ENCODE measurements at places on chromosomes 5 and 9.

GRCh38 chr5:157476702-157477408 lies 16.8 kb downstream of the NIPAL4 start:
- no peak for DNase-seq

DNA sequence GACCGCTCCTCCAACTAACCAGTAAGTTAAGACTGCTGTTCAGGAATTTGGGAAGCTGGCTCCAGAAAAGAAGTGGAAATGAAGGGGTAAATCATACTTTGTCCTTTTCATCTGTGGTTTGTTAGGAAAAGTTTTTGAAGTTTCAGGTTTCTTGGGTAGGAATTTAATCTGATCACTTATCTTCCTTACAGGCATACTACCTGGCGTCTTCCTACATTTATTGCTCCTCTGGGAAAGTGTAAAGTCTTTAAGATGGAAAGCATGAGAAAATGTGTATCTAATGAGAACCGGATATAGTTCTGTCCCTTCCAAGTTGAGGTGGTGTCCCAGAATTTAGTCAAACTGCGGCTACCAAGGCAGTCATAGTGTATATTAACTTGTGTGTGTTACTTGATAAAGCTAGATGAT lies 1.3 kb downstream of the RASA1 start:
- DNase-seq = no peak

GRCh38 chr9:137397675-137398423 lies 25.1 kb downstream of the EXD3 start:
- DNase-seq = no peak

DNA sequence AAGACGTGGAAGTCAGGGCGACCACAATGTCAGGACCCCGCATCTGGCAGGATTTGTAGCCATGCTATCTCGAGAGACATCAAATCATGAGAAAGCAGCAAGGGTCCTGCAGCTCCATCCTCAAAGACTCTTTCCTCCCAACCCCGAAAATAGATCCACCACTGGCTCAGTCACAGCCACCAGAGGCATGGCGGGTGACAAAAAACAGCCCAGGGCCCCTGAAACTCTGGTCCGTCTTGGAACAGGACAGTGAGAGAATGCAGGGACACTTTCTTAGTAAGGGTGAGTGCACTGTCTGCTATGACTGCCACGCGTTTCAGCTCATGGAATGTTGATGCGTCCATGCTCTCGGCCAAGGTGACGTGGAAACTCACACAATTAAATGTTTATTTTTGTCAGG lies 220.9 kb downstream of the IRX2 start:
- no peak for DNase-seq

DNA sequence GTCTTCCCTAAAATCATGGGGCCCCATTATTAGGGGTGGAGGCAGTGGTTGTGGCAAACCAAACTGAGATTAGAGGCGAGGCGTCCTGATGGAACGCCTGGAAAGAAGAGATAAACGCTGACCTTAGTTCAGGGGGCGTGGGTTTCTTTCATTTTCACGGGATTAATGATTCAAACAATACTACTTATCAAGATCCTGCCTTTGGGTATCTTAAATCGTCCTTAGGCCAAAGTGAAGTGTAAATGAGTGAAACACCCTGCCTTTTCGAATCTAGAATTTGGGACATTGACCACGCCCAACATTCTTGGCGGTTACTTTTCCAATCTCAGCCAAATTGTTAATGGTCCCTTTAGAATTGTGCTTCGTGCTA lies 1.0 kb upstream of the UBTD2 start:
- no peak for DNase-seq

- DNase-seq = no peak
Observed at GRCh38 chr9:133523106-133523505, 1.7 kb downstream of the MYMK start.

DNA sequence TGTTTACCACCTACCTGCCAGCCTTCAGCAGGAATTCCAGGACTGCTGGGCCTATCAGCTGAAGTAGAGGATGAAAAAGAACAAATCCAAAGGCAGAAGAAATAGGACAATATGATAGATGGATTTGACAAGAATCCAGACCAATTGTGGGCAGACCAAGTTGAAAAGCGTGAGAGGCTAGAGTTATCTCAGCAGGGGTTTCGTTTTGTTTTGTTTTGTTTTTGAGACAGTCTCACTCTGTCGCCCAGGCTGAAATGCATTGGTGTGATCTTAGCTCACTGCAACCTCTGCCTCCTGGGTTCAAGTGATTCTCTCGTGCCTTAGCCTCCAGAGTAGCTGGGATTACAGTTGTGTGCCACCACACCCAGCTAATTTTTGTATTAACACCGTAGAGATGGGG lies 113.2 kb downstream of the PALM2AKAP2 start:
- no peak for DNase-seq

DNA sequence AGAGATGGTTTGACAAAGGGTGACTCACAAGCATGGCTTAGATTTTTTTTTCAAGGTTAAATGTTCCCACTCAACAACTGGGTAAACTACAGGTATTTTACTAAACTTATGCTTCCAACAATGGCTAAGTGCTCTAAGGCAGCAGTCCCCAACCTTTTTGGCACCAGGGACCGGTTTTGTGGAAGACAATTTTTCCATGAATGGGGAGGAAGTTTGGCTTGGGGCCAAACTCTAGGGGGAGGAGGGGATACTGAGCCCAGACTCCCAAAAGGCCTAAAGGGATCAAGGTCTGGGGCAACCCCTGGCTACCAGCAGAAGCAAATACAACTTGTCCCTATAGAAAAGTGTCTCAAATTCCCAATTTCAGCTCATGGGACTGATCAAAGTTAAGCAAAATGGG lies 32.0 kb upstream of the HSD17B3 start:
- no peak for DNase-seq

- DNase-seq = no peak
Observed at GRCh38 chr5:122674385-122674784, 100.5 kb upstream of the SNX2 start.

GRCh38 chr9:87872079-87872624 lies 10.5 kb upstream of the SPATA31E1 start:
- no peak for DNase-seq

Measured in NCI-H1436 treated with DMSO at 0.1 percent for 48 hours (cell line).